Common myeloid progenitor, CD34-positive (primary cell): ENCODE measurements at places on chromosomes 2 and 18.

DNA sequence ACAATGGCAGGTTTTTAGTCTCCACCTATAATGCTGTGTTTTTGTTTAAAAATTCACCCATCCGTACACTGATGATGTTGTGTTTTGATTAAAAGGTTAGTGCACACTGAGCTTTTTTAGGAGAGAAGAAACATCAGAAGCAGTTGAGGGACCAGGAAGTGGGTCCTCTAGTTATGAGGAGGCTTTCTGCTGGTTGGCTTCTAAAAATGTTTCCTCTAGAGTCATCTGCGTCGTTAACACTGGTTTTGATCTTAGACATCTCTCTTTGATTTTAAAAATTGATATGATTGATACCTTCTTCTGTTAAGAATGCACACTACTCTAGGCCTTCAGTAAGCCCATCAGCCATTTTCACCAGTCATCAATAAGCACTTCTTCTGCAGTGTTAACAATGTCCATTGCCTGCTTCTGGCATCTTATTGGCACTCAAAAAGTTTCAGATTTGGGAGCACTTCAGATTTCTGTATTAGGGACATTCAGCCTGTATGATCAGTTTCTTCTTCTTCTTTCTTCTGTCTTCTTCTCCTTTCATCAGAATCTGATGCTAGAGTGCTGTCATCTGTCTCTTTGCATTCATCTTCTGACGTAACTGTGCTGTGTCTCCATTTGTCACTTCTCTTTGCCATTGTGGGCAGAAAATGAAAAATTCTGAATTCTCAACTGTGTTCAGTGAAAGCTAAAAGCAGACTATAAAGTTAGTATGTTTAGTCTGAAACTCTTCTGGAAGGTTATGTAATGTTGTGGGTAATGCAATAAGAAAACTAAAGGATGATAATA is 56.3 kb downstream of the PHLPP1 start:
- peaks cover 3% of the 10 kb centered on the region for H3K4me1 ChIP-seq
- no peak overlapping the region for H3K27ac ChIP-seq
- H3K27me3 ChIP-seq: no peaks in the 10 kb centered on the region
- no peak overlapping the region for H3K4me3 ChIP-seq
- H3K36me3 ChIP-seq: no peaks in the 10 kb centered on the region

- H3K27me3 ChIP-seq: no peaks in the 10 kb centered on the region
- no peaks in the 10 kb centered on the region for H3K4me1 ChIP-seq
- no peaks in the 10 kb centered on the region for H3K36me3 ChIP-seq
- no peak overlapping the region for H3K27ac ChIP-seq
These were observed 90.4 kb upstream of the SLC35G4 start for GRCh38 chr18:11518788-11519685.

GRCh38 chr2:46967990-46968647 is 52.5 kb upstream of the MCFD2 start:
- peaks cover 24% of the 10 kb centered on the region for H3K36me3 ChIP-seq
- no peaks in the 10 kb centered on the region for H3K27me3 ChIP-seq
- H3K27ac ChIP-seq: peak overlapping the region; percentile 75
- no peak overlapping the region for H3K4me3 ChIP-seq
- H3K4me1 ChIP-seq: peaks cover 11% of the 10 kb centered on the region

GRCh38 chr2:20934236-20934635 is 109.6 kb downstream of the APOB start:
- no peak for DNase-seq
- no peak overlapping the region for H3K4me3 ChIP-seq
- H3K4me1 ChIP-seq: no peaks in the 10 kb centered on the region
- no peaks in the 10 kb centered on the region for H3K36me3 ChIP-seq
- H3K27ac ChIP-seq: no peak overlapping the region

GRCh38 chr2:9740382-9741073 is 102.7 kb upstream of the TAF1B start:
- no peaks in the 10 kb centered on the region for H3K36me3 ChIP-seq
- no peak for DNase-seq
- peaks cover 10% of the 10 kb centered on the region for H3K4me1 ChIP-seq
- no peaks in the 10 kb centered on the region for H3K27me3 ChIP-seq
- H3K27ac ChIP-seq: no peak overlapping the region

- no peak overlapping the region for H3K27ac ChIP-seq
- H3K27me3 ChIP-seq: no peaks in the 10 kb centered on the region
- peaks cover 7% of the 10 kb centered on the region for H3K4me1 ChIP-seq
- H3K4me3 ChIP-seq: no peak overlapping the region
- no peak for DNase-seq
- H3K36me3 ChIP-seq: no peaks in the 10 kb centered on the region
These were observed 43.0 kb upstream of the HNMT start for GRCh38 chr2:137921105-137921880.

- H3K27me3 ChIP-seq: no peaks in the 10 kb centered on the region
- H3K36me3 ChIP-seq: no peaks in the 10 kb centered on the region
- no peak for DNase-seq
These were observed 67.5 kb downstream of the PLCL1 start for GRCh38 chr2:197871780-197872456.

GRCh38 chr2:3705782-3706181 is 2.4 kb downstream of the DCDC2C start:
- no peaks in the 10 kb centered on the region for H3K36me3 ChIP-seq
- peaks cover 15% of the 10 kb centered on the region for H3K27me3 ChIP-seq
- H3K4me3 ChIP-seq: no peak overlapping the region
- peaks cover 3% of the 10 kb centered on the region for H3K4me1 ChIP-seq
- no peak for DNase-seq
